ENCODE measurements at places on chromosomes 12 and 14.
A peak's percentile ranks its signal among the peaks of the same experiment; 100 is the strongest.

DNA sequence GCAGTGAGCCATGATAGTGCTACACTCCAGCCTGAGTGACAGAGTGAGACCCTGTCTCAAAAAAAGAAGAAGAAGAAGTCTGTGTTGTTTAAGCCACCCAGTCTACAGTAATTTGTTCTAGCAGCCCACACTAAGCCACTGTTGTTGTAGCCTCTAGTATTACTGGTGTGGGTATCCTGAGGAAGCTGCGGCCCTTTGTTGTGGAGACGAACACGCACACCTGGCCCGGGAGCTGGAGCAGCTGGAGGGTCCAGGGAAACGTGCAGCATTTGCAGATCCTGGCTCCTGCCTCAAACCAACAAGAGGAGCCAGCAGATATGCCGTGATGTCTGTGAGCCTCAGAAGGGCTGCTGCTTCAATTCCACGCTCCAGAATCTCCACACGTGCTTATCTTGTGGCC, 65.3 kb downstream of the MAP1LC3B2 start:
- DNase-seq = no peak

- DNase-seq = peak; percentile 86
Measured at GRCh38 chr12:6825398-6826124, 2.6 kb upstream of the P3H3 start.

DNA sequence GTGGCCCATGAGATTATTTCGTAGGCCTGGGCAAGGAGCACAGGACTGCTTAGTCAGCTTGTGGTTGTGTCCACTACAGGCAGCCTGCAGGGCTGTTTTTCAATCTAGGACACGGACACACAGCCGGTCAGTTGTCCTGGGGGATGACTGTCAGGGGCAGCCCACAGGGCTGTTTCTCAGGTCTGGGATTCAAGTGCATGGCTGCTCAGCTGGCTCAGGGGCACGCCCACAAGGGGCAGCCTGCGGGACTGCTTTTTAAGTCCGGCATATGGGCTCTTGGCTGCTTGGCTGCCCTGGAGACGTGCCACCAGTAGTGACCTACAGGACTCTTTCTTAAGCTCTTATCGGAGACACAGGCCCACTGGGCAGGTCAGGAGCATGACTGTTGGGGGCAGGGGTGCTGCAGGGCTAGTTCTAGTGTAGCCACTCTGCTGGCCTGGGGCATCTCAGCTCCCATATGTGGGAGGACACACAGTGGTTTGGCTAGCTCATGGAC, 26.6 kb upstream of the GTF2A1 start:
- DNase-seq = no peak

- DNase-seq = no peak
Measured at GRCh38 chr14:65462411-65462810, 49.9 kb downstream of the FUT8 start.

DNA sequence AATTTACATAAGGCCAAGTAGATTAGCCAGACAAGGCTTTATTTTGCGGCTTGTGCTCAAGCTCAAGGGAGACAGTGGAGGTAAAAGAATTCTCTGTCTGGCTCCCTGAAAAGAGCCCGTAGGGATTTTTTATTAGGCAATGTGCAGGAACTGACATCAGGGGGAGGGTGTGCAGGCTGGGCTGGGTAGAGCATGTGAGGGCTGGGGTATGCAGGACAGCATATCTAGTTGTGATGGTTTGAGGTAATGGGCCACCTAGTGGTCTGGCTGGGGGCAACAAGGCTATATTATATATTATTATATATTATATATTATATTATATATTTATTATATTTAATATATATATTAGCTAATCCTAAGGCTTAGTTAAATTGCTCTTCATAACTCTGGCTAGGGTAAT, 102.1 kb downstream of the TMEM117 start:
- no peak for DNase-seq
